ENCODE measurements at places on chromosomes 1 and 21.

- no peak overlapping the region for H3K27ac ChIP-seq
- peaks cover 19% of the 10 kb centered on the region for H3K27me3 ChIP-seq
Measured at GRCh38 chr21:33109574-33110339, 39.8 kb downstream of the OLIG1 start.

GRCh38 chr1:27153549-27153886 is 1.4 kb downstream of the SLC9A1 start:
- no peak overlapping the region for H3K27ac ChIP-seq
- no peak overlapping the region for H3K4me3 ChIP-seq
- no peak for DNase-seq
- peaks cover 3% of the 10 kb centered on the region for H3K4me1 ChIP-seq
- no peaks in the 10 kb centered on the region for H3K36me3 ChIP-seq

- no peak overlapping the region for H3K27ac ChIP-seq
- H3K27me3 ChIP-seq = no peaks in the 10 kb centered on the region
- H3K4me1 ChIP-seq = peaks cover 8% of the 10 kb centered on the region
- DNase-seq = no peak
- H3K4me3 ChIP-seq = no peak overlapping the region
Measured at GRCh38 chr1:38607526-38607925, 252.0 kb downstream of the RRAGC start.

- H3K27ac ChIP-seq = no peak overlapping the region
- no peaks in the 10 kb centered on the region for H3K27me3 ChIP-seq
- H3K4me3 ChIP-seq = no peak overlapping the region
- no peaks in the 10 kb centered on the region for H3K4me1 ChIP-seq
- H3K36me3 ChIP-seq = no peaks in the 10 kb centered on the region
Measured at GRCh38 chr1:69673321-69673720, 105.6 kb downstream of the LRRC7 start.

DNA sequence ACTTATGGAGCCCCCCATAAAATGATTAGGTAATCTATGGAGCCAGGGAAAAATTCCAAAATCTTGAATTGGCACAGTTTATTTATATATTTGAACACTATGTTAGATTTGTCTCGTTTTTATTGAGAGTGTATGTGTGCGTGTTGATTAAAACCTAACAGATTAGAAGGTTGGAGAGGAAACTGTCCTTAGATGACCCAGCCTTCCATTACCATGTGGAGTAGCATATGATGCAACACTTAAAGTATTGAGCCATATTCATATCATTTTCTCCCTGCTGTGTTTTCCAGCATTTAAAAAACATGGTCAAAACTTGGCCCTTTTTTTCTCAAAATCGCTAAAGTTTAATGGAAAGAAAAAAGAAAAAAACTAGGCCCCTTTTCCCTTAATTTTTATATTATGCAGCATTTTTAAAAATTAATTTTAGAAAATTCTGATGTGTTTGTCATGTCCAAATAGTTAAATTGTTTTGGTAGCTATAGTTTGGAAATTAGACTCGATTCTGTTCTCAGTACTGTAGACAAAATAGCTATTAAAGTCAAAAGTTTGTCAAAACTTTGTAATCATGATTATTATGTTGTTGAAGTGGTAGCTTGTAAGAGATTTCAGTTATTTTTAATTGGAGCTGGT is 2.3 kb downstream of the LRRC8D start:
- H3K27ac ChIP-seq = no peak overlapping the region
- H3K4me1 ChIP-seq = no peaks in the 10 kb centered on the region
- no peaks in the 10 kb centered on the region for H3K27me3 ChIP-seq
- no peak for DNase-seq

- H3K27ac ChIP-seq = no peak overlapping the region
- H3K4me3 ChIP-seq = no peak overlapping the region
- no peaks in the 10 kb centered on the region for H3K4me1 ChIP-seq
Measured at GRCh38 chr1:193566735-193567134, 380.3 kb upstream of the B3GALT2 start.
